T-helper 17 cell (primary cell): ENCODE measurements at places on chromosomes 3 and 15.

DNA sequence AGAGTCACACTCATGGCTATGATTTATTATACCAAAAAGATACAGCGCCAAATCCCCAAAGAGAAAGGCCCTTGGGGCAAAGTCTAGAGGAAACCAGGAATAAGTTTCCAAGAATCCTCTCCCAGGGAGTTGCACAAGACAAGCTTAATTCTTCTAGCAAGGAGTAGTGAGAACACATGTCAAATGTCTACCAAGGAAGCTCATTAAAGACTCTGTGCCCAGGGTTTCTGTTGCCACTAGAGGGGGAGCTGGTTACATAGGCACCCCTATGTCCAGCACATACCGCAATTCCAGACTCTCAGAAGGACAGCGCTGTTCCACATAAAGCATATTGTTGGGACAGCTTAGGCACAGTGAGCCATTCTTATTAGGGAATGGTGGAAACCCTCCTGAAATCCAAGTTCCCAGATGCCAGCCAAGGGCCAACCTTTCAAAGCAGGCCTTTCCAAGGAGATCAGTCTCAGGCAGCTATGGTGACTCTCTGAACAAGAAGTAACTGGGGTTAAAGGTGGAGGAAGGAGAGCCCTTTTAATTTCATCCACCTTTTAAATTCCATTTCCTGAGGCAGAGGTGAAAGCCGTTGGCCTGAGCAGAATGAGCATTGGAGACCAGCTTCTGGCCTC lies 194.2 kb downstream of the UACA start:
- no peak for DNase-seq
- H3K27ac ChIP-seq: no peak overlapping the region
- peaks cover 13% of the 10 kb centered on the region for H3K27me3 ChIP-seq
- no peaks in the 10 kb centered on the region for H3K36me3 ChIP-seq

GRCh38 chr3:80238606-80239005 lies 470.8 kb upstream of the ROBO1 start:
- no peak overlapping the region for H3K4me3 ChIP-seq
- no peaks in the 10 kb centered on the region for H3K36me3 ChIP-seq
- no peak for DNase-seq

GRCh38 chr3:14921034-14921616 lies 26.3 kb upstream of the NR2C2 start:
- peak; percentile 78 for DNase-seq
- H3K36me3 ChIP-seq: peaks cover 5% of the 10 kb centered on the region
- no peak overlapping the region for H3K4me3 ChIP-seq
- H3K4me1 ChIP-seq: peaks cover 9% of the 10 kb centered on the region
- H3K27me3 ChIP-seq: peaks cover 17% of the 10 kb centered on the region

GRCh38 chr3:135175728-135176277 lies 380.7 kb downstream of the EPHB1 start:
- no peaks in the 10 kb centered on the region for H3K36me3 ChIP-seq
- H3K4me3 ChIP-seq: no peak overlapping the region
- H3K27ac ChIP-seq: no peak overlapping the region
- DNase-seq: no peak
- no peaks in the 10 kb centered on the region for H3K4me1 ChIP-seq

DNA sequence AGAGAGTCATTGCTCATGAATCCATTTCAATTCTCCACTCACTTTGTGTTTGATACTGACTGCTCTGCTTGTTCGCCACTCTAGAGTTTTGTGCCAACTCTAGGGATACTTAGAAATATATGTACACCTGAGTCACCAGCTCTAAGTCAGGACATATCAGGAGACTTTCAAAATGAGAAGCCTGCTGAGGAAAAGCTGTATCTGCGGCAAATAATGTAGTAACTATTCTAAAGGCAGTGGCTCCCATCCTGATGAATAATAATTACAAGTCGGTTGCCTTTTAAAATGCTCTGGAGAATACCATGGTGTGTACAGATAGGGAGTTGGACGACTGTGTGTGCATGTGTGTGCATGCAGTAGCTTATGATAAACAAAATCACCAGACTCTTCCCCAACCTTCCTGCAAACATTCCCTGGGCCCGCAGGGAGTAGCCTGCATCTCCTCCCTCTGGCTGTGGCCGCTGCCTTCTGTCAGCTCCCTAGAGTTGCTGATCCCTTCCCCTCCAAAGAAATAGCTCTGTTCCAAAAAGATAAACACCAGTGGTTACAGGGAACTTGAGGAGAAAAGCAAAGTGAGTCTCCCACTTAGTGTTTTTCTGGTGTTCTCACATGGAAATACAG lies 346.3 kb upstream of the UMPS start:
- no peak overlapping the region for H3K27ac ChIP-seq
- H3K4me1 ChIP-seq: no peaks in the 10 kb centered on the region
- no peak for DNase-seq
- H3K4me3 ChIP-seq: no peak overlapping the region
- peaks cover 64% of the 10 kb centered on the region for H3K27me3 ChIP-seq

- H3K27ac ChIP-seq: no peak overlapping the region
- DNase-seq: no peak
- H3K36me3 ChIP-seq: no peaks in the 10 kb centered on the region
- no peak overlapping the region for H3K4me3 ChIP-seq
- H3K27me3 ChIP-seq: no peaks in the 10 kb centered on the region
These were observed 80.9 kb upstream of the SOX2 start for GRCh38 chr3:181630853-181631252.

DNA sequence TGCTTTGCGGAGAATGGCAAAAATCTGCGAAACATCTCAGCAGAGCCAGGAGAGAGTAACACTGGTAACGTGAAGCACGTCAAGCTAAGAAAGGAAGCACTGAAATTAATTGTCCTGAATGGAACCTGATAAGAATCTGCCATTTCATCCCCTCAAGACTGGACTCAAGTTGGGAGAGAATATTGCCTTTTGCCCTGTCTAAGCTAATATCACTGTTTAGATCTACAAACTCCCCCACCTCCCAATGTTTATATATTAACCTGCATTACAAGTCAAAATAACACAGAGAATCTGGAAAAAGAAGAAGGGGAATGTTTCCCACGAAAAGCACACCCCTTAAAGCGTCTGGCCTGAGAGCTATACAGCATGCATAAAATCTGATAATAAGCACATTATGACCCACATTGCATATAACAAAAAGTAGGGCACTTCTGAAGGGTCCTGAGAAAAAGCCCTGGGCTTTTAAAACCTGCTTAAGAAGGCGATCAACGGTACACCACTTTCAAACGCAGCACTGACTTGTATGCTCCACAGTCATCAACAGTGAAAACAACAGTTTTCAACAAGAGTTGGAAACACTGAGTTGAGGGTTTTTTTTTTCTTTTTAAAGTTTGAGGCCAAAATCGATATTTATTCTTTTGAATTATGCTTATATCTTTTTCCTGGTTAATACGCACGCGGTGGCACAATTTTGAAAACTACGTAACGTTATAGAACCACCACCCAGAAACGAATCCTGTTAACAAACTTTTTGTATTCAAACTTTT lies 1.4 kb upstream of the KAT2B start:
- no peaks in the 10 kb centered on the region for H3K27me3 ChIP-seq
- H3K4me1 ChIP-seq: peaks cover 38% of the 10 kb centered on the region
- DNase-seq: no peak
- H3K27ac ChIP-seq: peak overlapping the region; percentile 96
- peak overlapping the region; percentile 92 for H3K4me3 ChIP-seq
- H3K36me3 ChIP-seq: peaks cover 3% of the 10 kb centered on the region

- no peak for DNase-seq
- no peak overlapping the region for H3K4me3 ChIP-seq
- H3K4me1 ChIP-seq: no peaks in the 10 kb centered on the region
- no peaks in the 10 kb centered on the region for H3K27me3 ChIP-seq
- H3K36me3 ChIP-seq: no peaks in the 10 kb centered on the region
- no peak overlapping the region for H3K27ac ChIP-seq
These were observed 76.2 kb upstream of the ADAMTS9 start for GRCh38 chr3:64763980-64764379.

GRCh38 chr3:162704238-162704637 lies 1207.6 kb downstream of the OTOL1 start:
- no peak for DNase-seq
- no peaks in the 10 kb centered on the region for H3K27me3 ChIP-seq
- H3K4me3 ChIP-seq: no peak overlapping the region
- no peaks in the 10 kb centered on the region for H3K4me1 ChIP-seq

- no peaks in the 10 kb centered on the region for H3K36me3 ChIP-seq
- peaks cover 13% of the 10 kb centered on the region for H3K27me3 ChIP-seq
- peaks cover 12% of the 10 kb centered on the region for H3K4me1 ChIP-seq
- no peak overlapping the region for H3K27ac ChIP-seq
- no peak for DNase-seq
These were observed 73.2 kb downstream of the TMEM44 start for GRCh38 chr3:194560047-194560446.

DNA sequence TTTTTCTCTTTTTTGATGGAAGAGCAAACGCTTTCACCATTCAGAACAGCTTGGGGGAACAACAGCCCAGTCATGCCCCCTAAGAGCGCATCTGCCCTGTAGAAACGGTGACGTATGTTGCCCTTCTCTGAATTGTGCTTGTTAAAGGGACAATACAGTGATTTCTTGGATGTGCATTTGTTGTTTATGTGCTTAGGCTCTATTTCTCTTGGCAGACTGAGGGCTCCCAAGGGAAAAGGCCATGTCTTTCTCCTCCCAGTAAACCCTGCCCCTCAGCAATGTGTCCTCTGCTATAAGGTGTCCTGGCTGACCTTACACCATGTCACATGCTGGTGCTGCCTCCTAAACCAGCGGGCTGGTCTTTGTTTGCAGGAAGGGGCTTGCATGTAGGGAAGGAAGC lies 346.1 kb downstream of the EPHB1 start:
- H3K36me3 ChIP-seq: no peaks in the 10 kb centered on the region
- no peaks in the 10 kb centered on the region for H3K27me3 ChIP-seq
- H3K4me1 ChIP-seq: no peaks in the 10 kb centered on the region
- DNase-seq: no peak

GRCh38 chr15:65829130-65829764 lies 37.2 kb upstream of the DENND4A start:
- H3K27me3 ChIP-seq: no peaks in the 10 kb centered on the region
- peaks cover 52% of the 10 kb centered on the region for H3K4me1 ChIP-seq
- no peaks in the 10 kb centered on the region for H3K36me3 ChIP-seq
- peak overlapping the region; percentile 99 for H3K27ac ChIP-seq
- no peak for DNase-seq
- peak overlapping the region; percentile 80 for H3K4me3 ChIP-seq

GRCh38 chr3:126518779-126519177 lies 1.2 kb upstream of the UROC1 start:
- H3K36me3 ChIP-seq: no peaks in the 10 kb centered on the region
- peaks cover 28% of the 10 kb centered on the region for H3K27me3 ChIP-seq
- H3K4me1 ChIP-seq: peaks cover 6% of the 10 kb centered on the region
- no peak overlapping the region for H3K4me3 ChIP-seq
- no peak for DNase-seq

DNA sequence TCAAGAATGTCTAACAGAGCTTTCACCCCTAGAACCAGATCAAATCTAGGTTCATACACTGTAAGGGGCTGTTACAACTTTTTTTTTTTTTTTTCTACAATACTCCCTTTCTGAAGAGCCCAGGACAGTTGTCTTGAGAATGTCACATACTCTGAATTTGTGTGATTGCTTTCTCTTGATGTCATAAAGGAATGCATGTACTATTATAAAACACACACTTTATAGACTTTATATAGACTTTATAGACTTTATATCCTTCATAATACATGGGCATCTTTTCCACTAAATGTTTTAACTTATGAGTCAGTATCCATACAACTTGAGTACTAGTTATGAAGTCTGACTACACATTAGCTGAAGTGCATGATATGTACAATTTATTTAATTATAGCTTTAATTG lies 26.3 kb downstream of the RFX7 start:
- H3K27me3 ChIP-seq: no peaks in the 10 kb centered on the region
- peaks cover 2% of the 10 kb centered on the region for H3K36me3 ChIP-seq
- no peak overlapping the region for H3K4me3 ChIP-seq

GRCh38 chr15:85044894-85045293 lies 63.2 kb downstream of the PDE8A start:
- peak overlapping the region; percentile 84 for H3K27ac ChIP-seq
- DNase-seq: no peak
- H3K4me3 ChIP-seq: peak overlapping the region; percentile 33

GRCh38 chr3:88589138-88589537 lies 439.4 kb downstream of the C3orf38 start:
- no peak overlapping the region for H3K4me3 ChIP-seq
- no peak for DNase-seq
- no peaks in the 10 kb centered on the region for H3K36me3 ChIP-seq
- no peaks in the 10 kb centered on the region for H3K4me1 ChIP-seq

DNA sequence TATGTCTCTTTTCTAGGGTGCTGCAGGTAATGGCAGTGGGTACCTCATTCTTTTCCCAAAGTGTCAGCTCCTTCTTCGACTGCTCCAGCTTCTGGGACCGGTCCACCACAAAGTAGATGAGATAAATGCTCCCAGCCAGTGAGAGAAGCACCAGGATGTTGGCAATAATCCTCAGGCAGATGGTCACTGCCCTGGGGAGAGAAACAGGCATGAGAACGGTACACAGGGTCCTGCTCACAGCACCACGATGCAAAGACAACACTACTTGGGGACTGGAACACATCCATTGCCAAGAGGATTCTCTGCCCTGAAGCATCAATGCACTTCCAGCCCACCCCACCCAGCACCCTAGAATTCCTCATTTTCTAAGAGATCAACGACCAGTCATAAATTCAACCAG lies 22.4 kb downstream of the TMC3 start:
- H3K27me3 ChIP-seq: peaks cover 31% of the 10 kb centered on the region
- no peak overlapping the region for H3K4me3 ChIP-seq
- H3K27ac ChIP-seq: no peak overlapping the region
- no peak for DNase-seq
- H3K36me3 ChIP-seq: peaks cover 3% of the 10 kb centered on the region
- no peaks in the 10 kb centered on the region for H3K4me1 ChIP-seq

GRCh38 chr3:195854628-195855294 lies 43.0 kb upstream of the MUC4 start:
- H3K4me3 ChIP-seq: no peak overlapping the region
- no peak overlapping the region for H3K27ac ChIP-seq
- H3K36me3 ChIP-seq: no peaks in the 10 kb centered on the region
- H3K27me3 ChIP-seq: peaks cover 6% of the 10 kb centered on the region
- DNase-seq: no peak
- peaks cover 8% of the 10 kb centered on the region for H3K4me1 ChIP-seq

- no peak for DNase-seq
- H3K27me3 ChIP-seq: peaks cover 40% of the 10 kb centered on the region
- peak overlapping the region; percentile 73 for H3K4me3 ChIP-seq
- H3K36me3 ChIP-seq: peaks cover 3% of the 10 kb centered on the region
These were observed 79.1 kb upstream of the MEF2A start for GRCh38 chr15:99486371-99487336.

DNA sequence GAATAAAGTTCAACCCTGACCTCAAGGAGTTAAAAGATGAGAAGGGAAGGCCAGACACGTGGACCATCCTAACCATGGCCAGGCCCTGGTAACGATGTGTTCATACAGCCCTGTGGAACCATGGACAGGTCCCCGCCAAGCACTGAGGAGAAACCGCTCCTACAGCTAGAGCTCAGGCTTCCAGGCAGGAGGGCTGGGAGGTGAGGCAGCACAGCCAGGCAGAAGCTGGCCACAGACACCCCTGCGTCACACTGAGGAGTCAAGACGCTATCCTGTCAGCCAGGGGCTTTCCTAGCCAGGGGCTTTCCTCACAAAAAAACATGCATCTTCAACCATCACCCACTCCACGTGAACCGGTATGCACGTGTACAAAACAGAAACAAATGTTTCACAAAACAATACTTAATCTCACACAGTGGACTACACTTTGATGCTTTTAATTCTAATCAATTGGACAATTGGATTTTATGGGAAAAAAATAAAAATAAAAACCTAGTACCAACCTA lies 73.2 kb downstream of the TBC1D2B start:
- H3K36me3 ChIP-seq: peaks cover 12% of the 10 kb centered on the region
- peaks cover 37% of the 10 kb centered on the region for H3K4me1 ChIP-seq
- peak overlapping the region; percentile 90 for H3K27ac ChIP-seq
- peak; percentile 28 for DNase-seq
